ENCODE measurements at places on chromosomes 1 and 21.

DNA sequence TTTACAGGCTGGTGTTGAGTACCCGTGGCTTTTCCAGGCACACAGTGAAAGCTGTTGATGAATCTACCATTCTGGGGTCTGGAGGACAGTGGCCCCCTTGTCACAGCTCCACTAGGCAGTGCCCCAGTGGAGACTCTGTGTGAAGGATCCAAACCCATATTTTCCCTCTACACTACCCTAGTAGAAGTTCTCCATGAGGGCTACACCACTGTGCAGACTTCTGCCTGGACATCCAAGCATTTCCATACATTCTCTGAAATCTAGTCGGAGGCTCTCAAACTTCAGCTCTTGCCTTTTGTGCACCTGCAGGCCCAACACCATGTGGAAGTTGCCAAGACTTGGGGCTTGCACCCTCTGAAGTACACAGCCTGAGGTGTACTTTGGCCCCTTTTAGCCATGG lies 227.8 kb downstream of the BACH1 start:
- DNase-seq = no peak

DNA sequence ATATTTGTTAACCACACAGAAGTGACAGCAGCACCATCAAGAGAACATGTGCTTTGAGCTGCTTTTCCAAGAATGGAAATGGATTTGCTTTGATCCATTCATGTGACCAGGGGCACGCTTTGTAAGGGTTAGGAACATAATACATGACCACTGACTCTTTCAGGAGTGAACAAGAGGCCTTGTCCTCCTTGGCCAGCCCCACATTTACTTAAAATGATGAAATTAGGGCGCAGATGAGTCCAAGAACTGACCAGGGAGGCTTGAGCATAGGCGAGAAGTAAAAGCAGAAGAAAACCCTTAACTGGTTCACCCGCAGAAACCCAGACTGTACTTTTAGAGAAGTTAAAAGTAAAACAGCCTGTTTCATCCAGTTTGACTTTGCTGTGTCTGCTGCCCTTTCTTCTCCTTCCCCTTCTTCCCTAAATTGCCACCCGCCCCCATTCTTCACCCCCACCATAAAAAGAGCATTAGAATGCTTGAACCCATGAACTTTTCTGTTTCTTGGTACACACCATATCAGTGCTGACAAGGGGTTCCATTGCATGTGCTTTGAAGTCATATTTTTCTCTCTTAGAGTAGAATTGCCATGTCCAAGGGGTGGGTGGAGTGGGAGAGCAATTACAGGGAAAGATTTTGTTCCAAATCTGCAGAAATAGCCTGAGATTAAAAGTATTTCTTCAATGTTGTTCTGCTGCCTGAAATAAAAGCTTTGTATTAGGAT lies 2.6 kb upstream of the GLUL start:
- no peak for DNase-seq

GRCh38 chr1:53930932-53931331 lies 14.6 kb downstream of the IFT25 start:
- DNase-seq = no peak

DNA sequence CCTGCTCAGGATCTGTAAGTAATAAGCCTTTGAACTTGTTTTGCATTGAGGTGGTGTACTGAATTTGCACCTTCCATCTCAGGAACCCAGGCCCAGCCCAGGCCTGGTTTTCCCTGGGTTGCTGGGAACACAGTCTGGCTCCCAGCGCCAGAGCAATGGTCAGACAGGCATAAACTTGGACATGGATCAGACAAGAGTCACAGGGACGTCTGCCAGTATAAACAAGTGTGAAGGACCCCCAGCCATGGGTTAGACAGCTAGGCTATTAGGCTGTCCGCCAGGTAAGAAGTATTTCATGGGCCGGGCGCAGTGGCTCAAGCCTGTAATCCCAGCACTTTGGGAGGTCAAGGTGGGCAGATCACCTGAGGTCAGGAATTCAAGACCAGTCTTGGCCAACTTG lies 5.5 kb downstream of the IFNLR1 start:
- no peak for DNase-seq

DNA sequence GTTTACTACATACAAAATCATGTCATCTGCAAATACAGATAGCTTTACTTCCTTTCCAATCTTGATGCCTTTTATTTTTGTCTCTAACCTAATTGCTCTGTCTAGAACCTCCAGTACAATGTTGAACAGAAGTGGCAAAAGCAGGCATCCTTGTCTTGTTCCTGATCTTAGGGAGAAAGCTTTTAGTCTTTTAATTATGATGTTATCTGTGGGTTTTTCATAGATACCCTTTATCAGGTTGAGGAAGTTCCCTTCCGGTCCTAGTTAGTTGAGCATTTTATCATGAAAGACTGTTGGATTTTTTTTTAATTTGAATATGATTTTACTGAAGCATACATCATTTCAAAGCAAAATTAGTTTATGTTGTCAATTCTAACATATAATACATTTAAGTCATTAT lies 45.7 kb upstream of the DISC1 start:
- DNase-seq = no peak

DNA sequence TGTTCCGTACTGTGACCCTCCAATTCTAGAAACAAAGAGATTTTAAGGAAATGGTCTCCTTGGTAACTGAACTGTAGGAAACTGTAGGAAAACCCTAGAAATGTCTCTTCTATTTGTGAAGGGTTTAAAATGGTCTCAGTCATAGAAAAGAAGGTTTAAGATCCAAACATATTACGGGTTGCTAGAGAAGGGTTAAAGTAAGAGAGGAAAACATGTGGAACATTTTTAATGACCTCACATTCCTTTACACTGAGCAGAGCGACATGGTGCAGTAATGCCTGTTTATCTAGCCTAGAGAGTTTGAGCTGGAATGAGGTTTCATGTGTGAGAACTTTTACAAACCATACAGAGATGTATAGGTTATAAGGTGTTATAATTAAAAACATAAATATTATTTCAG lies 36.9 kb upstream of the C1orf105 start:
- no peak for DNase-seq

DNA sequence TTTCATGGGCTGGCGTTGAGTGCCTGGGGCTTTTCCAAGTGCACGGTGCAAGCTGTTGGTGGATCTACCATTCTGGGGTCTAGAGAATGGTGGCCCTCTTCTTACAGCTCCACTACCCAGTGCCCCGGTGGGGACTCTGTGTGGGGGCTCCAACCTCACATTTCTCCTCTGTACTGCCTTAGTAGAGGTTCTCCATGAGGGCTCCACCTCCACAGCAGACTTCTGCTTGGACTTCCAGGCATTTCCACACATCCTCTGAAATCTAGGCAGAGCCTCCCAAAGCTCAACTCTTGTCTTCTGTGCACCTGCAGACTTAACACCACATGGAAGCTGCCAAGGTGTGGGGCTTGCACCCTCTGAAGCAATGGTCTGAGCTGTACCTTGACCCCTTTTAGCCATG lies 82.1 kb downstream of the CCDC18 start:
- DNase-seq = no peak

DNA sequence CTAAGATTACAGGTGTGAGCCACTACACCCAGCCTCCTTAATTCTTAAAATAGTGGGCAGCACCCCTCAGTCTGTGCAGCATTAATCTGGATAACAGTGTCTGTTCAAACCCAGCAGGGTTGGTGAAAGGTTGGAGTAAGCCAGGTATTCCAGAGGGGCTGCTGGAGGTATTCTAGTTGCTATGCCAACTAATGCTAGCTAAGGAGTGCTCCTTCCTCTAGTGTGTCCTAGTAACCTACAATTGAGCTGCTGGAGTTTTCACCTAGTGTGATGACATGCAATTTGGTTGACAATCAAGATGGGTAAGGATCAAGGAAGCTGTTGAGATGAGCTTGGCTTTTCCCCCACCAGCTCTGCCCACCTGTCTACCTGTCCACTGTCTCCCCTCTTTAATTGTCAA lies 100.2 kb upstream of the IPO9 start:
- no peak for DNase-seq

DNA sequence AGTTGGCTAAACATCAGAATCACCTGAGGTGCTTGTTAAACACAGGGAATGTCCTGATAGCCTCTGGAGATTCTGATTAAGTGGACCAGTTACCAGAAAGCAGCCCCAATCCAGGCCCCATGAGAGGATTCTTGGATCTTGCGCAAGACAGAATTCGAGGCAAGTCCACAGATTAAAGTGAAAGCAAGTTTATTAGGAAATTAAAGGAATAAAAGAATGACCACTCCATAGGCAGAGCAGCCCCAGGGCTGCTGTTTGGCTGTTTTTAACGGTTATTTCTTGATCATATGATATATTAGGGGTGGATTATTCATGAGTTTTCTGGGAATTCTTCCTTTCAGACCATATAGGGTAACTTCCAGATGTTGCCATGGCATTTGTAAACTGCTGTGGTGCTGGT lies 176.2 kb downstream of the ROR1 start:
- no peak for DNase-seq

DNA sequence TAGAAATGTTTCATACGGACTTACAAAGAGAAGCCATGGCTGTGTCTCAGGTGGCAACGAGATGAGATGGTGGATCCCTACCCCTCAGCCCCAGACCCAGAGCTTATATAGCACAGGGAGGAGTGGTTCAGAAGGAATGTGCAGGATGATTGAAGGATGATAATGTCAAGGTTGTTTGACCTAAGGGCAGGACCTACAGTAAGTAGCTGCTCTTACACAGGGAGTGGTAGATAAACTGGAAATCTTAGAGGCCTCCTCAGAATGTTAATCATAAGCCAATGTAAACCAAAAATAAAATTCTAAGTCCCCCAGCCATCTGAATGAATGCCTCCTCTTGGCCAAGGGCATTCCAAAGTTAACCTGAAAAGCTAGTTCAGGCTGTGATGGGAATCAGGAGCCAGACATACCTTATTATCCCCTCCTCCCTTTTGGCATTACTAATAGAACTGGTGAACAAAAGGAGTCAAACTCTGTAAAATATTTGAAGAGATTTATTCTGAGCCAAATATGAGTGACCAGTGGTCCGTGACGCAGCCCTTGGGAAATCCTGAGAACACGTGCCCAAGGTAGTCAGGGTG lies 45.8 kb upstream of the PDE9A start:
- DNase-seq = no peak

GRCh38 chr1:6971048-6971447 lies 185.8 kb downstream of the CAMTA1 start:
- no peak for DNase-seq
